ENCODE measurements at places on chromosomes 2 and 18. TPM values are rescaled to one million over a fixed set of nuclear protein-coding genes. Genes with fewer than 3 reads are reported as not detected.

Gene RNF103
- total RNA-seq, result 18.0 TPM

Gene PCARE
- total RNA-seq, result 0.15 TPM

Gene NPHP1
- 1.3 TPM for total RNA-seq

Gene RND3
- 203 TPM for total RNA-seq

Gene TIA1
- 150 TPM for total RNA-seq

Gene ZSCAN30
- total RNA-seq, result 26.6 TPM

Gene DUSP19
- total RNA-seq, result 2.8 TPM

Gene RTP5
- 0.22 TPM for total RNA-seq

Gene TSPYL6
- total RNA-seq, result 0.21 TPM

Gene SLC14A1
- 0.38 TPM for total RNA-seq

Gene CNDP2
- 120 TPM for total RNA-seq

Gene PAX3
- total RNA-seq, result 0.52 TPM

Gene VWC2L
- total RNA-seq, result 1.00 TPM

Gene AQP12B
- 0.52 TPM for total RNA-seq

Gene SAG
- total RNA-seq, result 2.5 TPM

Gene AMMECR1L
- total RNA-seq, result 18.1 TPM

Gene ANKRD30B
- total RNA-seq, result 0.04 TPM

Gene KCNIP3
- total RNA-seq, result 1.0 TPM

Gene TP53I3
- total RNA-seq, result 7.7 TPM

Gene OR6B2
- total RNA-seq, result 0.56 TPM

Gene IL36RN
- not detected for total RNA-seq

Gene DSG4
- not detected for total RNA-seq

Gene SRBD1
- total RNA-seq, result 25.2 TPM

- ATAC-seq, result no peak
Observed at GRCh38 chr2:67669766-67670165, 272.6 kb downstream of the ETAA1 start.

DNA sequence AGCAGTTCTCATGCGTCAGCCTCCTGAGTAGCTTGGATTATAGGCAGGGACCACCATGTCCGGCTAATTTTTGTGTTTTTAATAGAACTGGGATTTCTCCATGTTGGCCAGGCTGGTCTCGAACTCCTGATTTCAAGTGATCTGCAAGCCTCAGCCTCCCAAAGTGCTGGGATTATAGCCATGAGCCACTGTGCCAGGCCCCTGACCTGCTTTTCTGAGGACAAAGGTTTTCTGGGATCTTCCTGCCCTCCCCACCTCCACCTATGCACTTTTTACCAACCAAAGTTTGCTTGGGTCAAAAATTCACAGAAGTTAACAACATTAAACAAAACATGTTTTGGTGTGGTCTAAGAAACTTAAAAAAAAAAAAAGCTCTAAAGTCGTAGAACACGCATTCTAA, 259.9 kb downstream of the HAUS1 start:
- ATAC-seq, result no peak

GRCh38 chr18:79635427-79635726, 44.2 kb upstream of the CTDP1 start:
- ATAC-seq, result no peak

DNA sequence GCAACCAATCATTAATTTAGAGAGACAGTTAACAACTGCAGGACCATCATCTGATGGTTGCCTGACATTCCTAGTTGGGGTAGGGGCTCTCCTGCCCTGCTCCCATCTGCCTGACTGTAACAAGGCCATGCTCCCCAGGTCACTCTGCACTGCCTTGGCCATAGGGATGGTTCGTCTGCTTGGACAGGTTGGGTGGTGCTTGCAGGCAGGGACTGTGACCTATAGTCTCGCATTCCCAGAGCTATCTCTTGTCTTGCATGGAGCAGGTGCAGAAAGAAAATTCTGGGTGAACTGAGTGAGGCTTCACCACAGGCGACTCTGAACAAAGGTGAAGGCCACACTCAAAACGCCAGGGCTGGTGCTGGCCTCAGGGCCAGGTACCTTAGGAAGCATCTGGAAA, 64.7 kb downstream of the EMILIN2 start:
- ATAC-seq, result no peak

GRCh38 chr2:7083580-7084509, 166.6 kb downstream of the RNF144A start:
- ATAC-seq, result no peak

DNA sequence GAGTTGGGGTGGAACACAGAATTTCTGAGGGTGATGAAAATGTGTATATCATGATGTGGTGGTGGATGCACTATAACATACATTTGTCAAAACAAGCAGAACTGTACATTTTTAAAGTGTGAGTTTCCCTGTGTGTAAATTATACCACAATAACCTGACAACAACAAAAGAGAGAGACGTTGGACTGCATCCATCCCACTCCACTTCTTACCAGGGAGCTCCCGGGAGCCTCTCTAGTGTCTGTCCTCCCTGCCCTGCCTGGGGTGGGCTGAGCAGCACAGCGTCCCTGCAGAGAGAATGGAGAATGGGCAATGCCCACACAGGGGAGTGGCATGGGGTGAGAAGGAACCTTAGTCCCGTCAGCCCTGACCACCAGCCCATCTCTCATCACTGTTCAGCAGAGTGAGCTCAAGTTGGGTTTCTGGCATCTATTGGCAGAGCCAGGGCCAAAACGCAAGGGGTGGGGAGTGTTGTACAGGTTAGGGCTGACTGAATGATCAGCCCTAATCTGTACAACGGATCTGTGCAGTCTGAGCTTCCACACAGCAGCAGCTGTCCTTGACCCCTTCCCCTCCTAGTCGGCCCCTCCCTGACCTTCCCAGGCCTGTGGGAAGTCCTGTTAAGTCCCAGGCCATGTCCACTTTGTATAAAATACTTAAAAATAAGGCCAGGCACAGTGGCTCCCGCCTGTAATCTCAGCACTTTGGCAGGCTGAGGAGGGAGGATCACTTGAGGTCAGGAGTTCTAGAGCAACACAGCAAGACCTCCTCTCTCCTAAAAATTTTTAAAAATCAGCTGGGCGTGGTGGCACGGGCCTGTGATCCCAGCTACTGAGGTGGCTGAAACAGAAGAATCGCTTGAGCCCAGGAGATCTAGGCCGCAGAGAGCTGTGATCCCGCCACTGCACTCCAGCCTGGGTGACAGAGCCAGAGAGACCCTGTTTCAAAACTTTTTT, 3.3 kb upstream of the PROC start:
- ATAC-seq, result no peak

- ATAC-seq, result no peak
Observed at GRCh38 chr2:51027968-51028367, 4.0 kb downstream of the NRXN1 start.

- ATAC-seq, result peak; percentile 55
Observed at GRCh38 chr2:179595284-179595683, 266.1 kb downstream of the ZNF385B start.

DNA sequence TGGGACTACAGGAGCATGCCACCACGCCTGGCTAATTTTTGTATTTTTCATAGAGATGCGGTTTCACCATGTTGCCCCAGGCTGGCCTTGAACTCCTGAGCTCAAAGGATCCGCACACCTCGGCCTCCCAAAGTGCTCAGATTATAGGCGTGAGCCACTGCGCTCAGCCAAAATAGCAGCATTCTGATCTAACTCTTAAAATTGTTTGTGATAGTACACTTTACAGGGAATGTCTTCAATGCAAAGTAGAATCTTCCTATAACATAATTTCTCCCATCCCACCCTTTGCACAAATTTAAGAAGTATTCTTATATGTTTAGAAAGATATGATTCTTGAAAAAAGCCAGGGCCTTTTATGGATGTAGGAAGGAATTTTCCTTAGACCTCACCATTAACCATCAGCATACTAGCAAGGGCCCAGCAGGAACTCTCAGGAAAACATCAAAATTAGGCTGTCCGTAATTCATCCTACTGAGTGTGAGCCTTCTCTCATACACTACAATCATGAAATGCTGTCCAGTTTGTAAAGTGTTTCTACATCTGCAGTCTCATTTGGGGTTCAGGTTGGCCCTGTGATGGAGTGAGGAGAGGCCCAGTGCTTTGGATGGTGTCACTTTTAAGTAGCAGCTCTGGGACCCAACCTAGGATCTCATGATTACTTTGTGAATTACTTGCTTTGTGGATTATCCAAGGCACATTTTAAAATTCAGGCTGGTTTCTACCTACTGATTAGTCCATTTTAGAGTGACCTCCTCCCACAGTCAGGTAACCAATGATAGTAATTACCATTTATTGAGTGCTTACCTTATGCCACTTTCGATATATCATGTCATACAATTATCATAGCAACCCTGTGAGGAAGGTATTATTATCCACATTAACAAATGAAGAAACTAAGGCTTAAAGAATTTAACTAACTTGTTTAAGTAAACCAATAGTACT, 37.5 kb upstream of the DLX1 start:
- ATAC-seq, result no peak

GRCh38 chr2:30480703-30481322, 33.8 kb downstream of the LCLAT1 start:
- no peak for ATAC-seq

DNA sequence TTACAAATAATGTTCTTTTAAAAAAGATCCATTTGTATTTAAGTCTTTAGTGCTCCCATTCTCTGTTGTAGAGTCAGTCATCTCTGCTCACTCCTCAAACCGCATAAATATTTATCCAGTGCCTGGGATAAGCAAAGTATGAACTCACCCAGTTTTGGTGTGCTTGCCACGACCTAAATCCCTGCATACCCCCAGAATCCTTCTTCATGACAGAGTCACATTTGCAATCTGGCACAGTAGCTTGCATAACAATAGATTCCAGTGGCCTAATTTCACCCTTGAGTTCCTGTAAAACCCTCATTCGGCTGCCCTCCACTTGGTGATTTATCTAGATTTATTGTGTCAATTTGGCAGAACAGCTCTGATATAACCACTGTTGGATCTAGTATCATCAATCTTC, 92.9 kb downstream of the DTNA start:
- no peak for ATAC-seq

DNA sequence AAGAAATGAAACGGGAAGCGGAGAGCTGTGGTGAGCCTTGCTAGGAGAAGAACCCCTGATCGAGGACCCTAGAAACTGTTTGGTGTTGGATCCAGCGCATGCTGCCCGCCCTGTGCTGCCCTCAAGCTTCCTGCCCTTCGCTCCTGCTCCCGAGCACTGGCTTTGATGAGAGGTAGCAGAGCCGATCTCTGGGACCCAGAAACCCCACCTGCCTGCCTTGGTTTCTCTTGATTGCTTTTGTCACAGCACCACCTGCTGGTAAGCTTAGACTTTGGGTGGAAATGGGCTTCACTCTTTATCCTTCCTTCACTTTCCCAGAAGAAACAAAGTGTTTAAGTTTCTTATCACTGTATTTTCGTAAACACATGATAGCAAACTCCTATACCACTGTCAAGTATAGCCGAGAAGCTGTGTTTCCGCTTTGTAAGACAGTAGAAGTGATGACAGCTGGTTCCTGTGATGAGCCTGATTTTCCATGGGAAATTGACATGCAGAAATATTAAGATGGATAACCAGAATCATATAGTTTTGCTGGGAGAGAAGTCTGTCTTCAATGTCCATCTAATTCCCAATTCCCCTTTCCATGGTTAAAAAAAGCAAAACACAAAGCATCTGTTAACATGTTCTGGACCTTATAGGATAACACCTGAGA, 267.4 kb downstream of the PHLPP1 start:
- ATAC-seq, result peak; percentile 73

GRCh38 chr2:203338322-203338721, 10.1 kb downstream of the ABI2 start:
- no peak for ATAC-seq

DNA sequence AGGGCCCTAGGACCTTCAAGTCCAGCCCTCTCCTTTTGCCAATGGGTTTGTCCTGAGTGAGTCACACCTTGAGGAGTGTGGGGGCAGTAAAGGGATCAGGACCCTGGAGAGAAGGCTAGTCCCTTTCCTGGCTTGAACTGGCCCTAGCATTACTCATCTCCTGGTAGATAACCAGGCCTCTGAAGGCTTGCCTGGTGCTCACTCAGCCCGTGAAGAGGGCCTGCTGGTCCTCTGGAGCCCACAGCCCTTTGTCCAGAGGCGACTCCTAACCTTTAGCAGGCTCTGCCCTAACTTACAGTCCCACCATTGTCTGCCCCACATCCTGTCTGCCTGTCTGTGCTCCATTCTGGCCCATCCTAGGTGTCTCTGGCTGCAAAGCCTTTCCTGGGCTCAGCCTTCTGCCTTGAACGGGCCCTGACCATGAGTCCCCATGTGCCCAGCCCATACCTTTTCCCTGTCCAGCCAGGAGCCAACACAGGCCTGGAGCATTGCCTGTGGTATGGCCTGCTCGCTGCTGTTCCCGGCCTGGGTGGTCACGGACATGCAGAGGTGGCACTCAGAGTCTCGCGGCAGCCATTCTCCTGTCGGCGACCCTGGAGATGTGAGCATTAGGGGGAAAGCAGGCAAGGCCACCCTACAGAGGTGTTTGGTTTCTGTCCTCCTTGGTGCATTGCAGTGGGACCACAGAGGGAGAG, 5.0 kb downstream of the SFTPB start:
- ATAC-seq, result peak; percentile 21

GRCh38 chr2:74131901-74132300, 15.8 kb downstream of the BOLA3 start:
- ATAC-seq, result no peak

GRCh38 chr18:43060020-43060419, 55.5 kb downstream of the RIT2 start:
- ATAC-seq, result no peak

DNA sequence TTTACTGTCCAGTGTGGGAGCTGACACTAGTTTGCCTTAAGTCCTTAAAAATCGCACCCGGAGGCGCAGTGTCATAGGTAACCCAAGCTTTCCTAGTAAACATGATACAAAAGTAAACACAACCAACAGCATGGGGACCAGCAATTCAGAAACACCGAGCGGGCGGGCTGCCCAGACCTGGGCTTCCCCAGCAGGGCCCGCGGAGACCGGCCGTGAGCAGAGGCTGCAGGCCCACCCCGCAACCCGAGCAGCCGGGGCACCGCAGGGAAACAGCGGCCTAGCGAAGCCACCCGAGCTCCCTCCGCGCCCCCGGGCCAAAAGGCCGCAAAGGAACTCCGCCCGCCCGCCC, 296 bp downstream of the TTC21B start:
- ATAC-seq, result peak; percentile 58

DNA sequence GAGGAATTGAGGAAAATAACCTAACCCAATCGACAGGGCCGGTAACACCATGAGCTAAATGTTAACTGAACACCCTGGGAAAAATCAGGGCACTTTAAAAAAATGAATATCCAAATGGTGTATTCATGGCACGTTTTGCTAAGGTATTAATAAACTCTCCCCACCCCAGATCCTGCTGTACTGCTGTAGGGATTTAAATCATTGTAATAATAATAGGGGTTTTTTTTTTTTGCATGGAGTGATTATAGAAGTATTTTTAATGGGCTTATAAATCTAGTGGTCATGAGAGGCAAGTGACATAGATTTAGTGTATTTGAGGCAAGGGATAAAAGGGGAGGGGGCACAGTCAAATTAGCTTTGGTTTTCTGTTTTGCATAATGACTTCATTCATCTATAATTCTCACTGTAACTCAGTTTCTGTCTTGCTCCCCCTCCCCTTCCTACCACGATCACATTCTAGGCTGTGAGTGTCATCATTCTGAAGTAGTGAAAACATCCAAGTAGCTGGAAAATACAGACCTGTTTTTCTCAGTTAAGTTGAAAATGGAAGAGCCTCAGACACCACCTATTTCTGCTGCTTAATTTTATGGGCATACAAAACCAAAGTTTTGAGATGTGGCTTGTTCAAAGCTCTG, 18.2 kb upstream of the MGAT5 start:
- peak; percentile 36 for ATAC-seq
